ENCODE measurements at places on chromosomes 16 and 17.

GRCh38 chr16:49828533-49829267, 27.2 kb downstream of the ZNF423 start:
- no peak for DNase-seq

DNA sequence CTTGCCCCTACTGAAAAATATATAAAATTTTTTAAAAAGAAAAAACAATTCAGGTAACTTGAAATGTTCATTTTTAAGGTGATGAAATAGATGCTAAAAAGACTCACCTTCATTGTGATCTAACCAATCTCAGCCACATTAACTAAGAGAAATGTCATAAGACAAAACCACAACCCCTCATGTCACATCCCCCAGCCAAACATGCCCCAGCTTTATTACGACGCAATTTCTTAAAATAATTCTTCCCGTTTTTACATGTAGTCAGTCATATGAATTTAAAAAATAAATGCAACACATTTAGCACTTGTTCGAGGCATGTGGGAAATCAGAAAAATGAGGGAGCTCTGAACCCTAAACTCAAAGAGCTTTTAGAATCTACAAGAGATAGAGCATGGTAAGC, 9.5 kb downstream of the AMFR start:
- no peak for DNase-seq

DNA sequence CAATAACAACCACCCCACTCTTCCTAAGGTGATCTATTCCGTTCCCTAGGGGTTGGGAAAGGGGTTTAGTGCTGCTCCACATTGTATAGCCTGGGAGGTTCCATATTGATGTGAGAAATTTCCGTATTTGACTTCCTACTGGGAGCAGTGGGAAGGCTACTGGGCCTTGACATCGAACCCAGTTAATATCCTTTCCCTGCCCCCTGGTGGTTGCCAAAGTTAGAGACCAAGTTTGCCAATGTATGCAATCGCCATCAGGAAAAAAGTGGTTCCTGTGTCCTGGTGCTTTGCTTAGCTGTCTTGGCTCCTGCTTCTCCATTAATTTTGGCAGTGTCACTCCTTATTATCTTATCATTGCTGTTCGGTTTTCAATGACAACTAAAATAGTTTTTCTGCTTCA, 914.9 kb downstream of the KCNJ2 start:
- peak; percentile 20 for DNase-seq

DNA sequence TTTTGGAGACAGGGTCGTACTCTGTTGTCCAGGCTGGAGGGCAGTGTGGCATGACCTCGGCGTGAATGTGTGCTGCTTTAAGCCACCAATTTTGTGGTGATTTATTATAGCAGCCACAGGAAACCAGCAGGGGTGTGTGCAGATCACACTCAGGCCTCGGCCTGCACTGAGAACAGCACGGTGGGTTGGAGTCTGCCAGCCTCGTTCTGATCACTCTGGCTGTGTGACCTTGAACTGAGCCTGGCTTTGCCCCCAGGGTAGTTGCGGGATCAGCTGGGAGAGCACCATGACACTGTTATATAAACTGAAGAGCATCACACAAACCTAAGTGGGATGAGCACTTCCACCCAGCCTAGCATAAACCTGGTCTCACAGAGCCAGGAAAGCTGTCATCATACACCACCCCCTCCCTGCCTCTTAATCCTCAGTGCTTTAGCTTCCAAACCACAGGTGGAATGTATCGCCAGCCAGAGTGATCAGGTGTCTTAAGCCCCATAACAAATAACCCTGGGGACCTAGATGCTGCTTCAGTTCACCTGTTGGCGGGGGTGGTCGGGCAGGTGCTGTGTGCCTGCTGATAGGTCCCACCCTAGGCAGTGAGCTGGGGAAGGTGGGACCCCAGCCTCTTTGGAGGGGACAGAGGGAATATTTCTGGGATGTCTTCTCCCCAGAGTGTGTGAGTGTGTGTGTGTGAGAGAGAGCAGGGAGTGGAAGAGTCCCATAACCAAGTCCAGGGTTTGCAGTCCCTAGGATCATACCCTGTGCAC, 28.6 kb upstream of the NDRG4 start:
- DNase-seq, result no peak

DNA sequence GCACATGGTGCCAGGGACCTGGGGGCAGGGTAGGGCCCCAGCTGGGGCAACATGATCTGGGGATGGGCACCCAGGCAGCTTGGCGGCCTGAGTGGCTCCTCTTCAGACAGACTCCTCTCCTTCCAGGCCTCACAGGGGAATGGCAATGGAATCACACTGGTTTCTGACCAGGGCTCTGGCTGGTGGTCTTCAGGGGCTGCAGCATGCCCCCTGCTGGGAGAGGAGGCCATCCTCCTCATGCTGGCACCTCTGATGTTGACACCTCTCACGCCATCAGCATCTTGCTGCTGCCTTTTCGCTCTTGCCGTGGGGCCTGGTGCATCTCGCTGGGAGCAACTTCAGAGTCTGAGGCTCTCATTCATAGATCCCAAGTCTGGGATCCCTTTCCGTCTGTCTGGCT, 11.2 kb upstream of the GFOD2 start:
- no peak for DNase-seq

GRCh38 chr17:80964544-80964856, 27.1 kb upstream of the CHMP6 start:
- DNase-seq, result no peak

DNA sequence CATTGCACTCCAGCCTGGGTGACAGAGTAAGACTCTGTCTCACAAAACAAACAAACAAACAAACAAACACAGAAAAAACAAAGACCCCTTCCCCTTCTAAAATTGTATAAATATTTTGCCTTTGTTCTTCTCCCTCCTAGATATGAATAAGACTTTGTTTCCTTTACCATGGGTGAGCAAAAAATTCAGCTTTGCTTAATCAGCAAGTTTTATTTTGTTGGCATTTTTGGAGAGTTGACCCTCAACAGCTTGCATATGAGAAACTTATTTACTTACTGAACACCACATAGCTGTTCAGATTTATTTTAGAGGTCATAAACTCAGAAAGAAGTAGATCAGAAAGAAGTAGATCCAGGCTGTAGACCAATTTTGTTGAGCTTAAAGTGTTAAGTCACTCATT, 395.2 kb upstream of the TOM1L1 start:
- no peak for DNase-seq

- no peak for DNase-seq
Measured at GRCh38 chr17:60145006-60145935, 4.5 kb upstream of the CA4 start.

DNA sequence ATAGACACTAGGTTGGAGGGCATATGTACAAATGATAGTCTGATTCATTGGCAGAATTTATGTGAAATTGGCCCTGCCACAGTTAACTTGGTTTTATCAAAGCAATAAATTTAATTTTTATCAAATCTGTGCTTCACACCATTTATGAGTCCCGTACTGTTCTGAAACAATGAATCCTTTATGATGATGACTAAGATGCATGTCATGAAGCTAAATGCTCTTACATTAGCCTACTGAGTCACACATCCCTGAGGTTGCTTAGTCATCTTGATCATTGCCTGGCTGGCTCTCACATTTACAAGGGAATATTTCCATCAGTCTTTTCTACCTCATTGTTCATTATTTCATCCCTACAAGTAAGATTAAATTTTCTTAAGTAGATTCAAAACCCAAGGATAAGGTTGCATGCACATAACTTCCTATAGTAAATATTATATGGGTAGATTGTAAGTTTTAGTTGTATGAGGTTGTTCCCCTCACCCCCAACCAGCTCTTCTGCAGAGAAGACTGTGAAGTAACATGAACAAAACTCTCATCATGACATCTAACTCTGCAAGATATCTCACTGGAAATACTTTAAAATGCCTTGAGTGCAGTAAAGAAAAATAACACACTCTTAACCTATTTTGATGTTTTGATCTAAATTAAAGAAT, 170.7 kb downstream of the CYB561 start:
- peak; percentile 97 for DNase-seq

GRCh38 chr17:4420692-4421131, 13.0 kb upstream of the SPNS3 start:
- peak; percentile 69 for DNase-seq

- no peak for DNase-seq
Measured at GRCh38 chr17:60138769-60139437, 10.9 kb upstream of the CA4 start.

DNA sequence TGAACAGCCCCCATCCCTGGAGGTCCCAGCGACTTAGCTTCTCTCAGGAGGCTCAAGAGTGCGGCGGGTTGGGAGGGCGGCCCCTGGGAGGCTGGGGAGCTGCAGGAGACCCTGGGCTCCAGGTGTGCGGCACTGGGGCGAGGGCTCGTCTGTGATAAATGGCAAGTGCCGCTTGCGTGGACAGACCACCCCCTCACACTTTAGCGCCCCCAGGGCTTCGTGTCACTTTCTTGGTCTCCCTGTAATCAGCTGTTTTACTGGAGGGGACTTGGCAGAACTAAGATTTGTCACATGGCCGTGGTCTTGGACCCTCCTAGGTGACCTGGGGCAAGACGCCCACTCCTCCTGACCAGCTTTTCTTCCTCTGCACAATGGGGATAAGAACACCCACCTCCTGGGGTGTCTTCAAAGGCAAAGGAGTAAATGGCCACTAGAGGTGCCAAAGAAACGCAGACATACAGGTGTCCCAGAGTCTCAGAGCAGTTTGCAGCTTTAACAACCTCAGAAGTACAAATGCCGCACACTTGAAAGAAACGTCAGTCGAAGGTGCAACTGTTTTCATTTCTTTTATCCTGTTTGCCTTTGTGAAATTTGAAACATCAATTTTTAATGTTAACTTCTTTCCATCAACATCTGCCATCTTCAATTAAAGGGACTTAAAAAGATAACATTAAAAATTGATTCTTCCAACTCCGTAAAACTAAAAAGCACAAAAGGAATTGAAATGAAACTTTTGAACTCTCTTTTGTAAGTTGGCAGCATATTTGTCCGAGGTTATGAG, 946 bp downstream of the OSGIN1 start:
- DNase-seq, result peak; percentile 54

- DNase-seq, result peak; percentile 24
Measured at GRCh38 chr17:49497148-49498028, 2.3 kb downstream of the NGFR start.

GRCh38 chr16:78821335-78821734, 721.9 kb downstream of the WWOX start:
- DNase-seq, result no peak

DNA sequence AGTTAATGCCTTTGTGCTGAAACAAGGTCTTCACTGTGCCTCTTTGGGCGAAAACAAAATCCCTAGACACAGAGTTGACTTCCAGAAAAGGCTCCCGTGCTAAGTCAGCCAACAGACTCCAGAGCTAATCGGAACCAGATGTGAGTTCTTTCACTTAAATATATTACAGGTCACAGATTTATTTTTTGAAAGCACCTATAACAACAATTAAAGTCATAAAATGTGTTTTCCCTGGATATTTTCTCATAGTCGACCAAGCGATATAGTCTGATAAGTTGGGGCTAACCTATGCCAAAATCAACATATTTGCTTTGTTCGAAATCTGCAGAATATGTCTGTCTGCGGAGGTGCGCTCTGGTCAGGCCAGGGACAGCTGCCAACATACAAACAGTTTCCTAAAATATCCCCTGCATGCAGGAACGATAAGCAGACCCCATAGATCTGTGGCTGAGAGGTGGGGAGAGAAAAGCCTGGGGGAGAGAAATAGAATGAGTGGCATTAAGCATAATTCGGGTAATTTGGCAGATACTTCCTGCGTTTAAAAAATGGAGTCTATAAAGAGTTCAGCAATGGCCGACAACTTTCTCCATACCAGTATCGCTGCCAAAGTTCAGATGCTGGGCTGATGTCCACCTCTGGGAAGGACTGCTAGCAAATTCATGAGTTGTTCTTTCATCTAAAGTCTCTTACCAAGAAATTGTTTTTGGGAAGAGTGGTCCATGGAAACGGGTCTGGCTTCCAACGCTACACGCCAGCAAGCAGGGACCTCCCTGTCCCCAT, 50.8 kb upstream of the MYH10 start:
- DNase-seq, result peak; percentile 65

DNA sequence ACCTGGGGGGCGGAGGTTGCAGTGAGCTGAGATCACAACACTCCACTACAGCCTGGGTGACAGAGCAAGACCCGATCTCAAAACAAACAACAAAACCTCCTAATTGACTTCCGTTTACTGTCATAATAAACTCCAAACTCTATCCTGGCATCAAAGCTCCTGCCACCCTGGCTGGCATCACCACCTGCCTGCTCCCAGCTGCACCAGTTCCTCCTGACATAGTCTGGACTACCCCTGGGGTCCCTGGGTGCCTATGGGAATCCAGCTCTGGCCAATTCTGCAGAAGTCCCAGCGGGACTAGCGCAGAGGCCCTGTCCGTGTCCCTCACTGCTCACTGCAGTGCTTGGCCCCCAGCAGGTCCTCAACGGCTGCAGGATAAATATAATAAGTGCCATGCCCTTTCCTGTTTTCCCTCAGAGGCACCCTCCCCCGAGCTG, 723 bp downstream of the NTHL1 start:
- no peak for DNase-seq

DNA sequence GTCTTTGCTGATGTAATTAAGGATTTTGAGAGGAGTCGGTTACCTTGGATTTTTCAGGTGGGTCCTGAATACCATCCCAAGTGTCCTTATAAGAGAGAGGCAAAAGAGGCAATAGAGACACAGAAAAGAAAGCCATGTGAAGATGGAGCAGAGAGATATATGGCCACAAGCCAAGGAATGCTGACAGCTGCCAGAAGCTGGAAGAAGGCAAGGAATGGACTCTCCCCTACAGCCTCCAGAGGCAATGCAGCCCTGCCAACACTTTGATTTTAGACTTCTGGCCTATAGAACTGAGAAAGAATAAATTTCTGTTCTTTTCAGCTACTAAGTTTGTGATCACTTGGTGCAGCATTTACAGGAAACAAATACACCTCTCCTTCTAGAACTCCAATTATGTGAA, 8.2 kb upstream of the RNFT1 start:
- peak; percentile 41 for DNase-seq

DNA sequence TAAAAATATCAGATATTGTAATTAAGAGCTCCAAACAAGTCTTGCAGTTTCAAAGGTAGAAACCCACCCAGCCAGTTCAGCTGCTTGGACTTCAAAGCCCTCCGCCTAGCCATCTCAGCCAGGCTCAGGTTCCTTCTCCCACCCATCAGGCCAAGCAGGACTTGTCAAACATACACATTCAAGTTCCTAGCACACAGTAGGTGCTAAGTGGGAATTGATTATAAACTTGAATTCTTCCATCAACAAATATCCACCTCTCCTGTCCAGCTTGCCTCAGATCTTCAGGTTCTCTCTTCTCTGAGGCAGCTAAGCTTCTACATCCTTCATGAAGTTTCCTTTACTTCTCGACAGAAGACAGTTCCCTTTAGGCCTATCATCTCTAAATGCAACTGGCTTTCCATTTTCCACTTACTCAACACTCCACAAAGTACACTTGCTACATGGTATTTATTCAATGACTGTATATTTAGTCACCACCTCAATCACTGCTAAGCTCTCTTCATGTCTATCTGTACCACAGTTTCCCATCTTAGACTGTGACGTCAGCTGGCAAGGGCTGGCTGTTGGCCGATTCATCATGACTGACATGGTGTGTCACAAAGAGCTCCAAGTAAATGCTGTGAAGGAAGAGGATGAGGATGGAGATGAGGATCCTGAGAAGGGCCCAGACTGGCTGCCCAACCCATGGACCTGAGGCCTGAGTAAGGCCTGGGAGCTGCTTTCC, 13.3 kb upstream of the COG7 start:
- DNase-seq, result peak; percentile 92

GRCh38 chr16:48318630-48319029, 66.6 kb downstream of the SIAH1 start:
- peak; percentile 65 for DNase-seq

Measured in iris pigment epithelial cell (primary cell).